ENCODE measurements at places on chromosomes 12 and 14.

- DNase-seq, result no peak
These were observed 36.5 kb upstream of the DYNC1H1 start for GRCh38 chr14:101927859-101928258.

- no peak for DNase-seq
These were observed 1888.1 kb upstream of the SEL1L start for GRCh38 chr14:83421711-83422110.

DNA sequence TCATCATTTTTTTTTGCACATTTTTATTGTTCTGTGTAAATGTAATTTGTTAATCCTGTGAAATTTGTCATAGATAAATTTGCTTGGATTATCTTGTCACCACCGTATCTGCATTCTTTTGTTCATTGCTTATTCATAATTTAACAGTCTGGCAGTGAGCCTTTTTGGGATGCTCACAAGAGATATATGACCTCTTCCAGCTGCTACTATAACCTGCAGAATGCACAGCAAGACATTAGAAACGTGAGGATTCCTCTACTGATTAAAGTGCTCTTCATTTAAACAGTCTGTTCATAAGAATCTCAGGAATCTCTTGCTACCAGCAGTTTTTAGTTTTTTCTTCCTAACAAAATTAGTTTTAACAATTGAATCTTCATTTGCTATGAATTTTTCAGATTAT, 9.1 kb downstream of the NPAS3 start:
- no peak for DNase-seq

DNA sequence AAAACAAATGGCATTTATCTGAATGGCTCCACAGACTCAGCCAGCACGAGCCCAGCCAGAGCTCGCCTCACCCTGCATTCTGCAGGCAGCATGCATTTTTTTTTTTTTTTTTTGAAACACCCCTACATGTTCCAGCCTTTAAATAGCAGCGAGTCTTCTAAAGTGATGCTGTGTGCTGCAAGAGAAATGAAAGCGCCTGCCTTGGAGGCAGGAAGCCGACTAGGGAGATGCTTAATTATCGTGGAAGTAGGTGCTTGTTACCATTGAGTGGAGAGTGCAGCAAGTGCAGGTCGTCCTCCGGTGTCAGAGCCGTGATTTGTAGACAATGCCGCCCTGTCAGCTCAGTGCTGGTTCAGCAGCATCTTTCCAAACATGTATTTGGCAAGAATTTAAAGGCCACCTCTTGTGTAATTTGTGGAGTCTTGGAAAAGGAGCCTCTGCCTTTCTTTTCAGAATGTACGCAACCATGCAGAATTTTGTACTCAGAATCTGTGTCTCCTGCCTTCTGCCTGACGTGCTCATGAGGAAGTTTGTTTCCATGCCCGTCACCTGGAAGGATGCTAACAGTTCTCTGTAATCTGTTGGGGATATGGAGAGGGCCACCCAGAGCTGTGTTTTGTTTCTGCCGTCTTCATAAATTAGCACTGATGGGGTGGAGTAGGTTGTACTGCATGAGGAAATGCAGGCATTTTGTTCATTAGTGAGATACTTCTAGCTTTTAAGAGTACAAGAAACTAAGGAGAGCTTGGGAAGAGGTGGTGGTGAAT, 345.9 kb upstream of the RGS6 start:
- DNase-seq, result no peak

GRCh38 chr14:69682136-69682535, 70.7 kb downstream of the SUSD6 start:
- no peak for DNase-seq

- no peak for DNase-seq
These were observed 11.8 kb upstream of the OR6S1 start for GRCh38 chr14:20652996-20653975.

DNA sequence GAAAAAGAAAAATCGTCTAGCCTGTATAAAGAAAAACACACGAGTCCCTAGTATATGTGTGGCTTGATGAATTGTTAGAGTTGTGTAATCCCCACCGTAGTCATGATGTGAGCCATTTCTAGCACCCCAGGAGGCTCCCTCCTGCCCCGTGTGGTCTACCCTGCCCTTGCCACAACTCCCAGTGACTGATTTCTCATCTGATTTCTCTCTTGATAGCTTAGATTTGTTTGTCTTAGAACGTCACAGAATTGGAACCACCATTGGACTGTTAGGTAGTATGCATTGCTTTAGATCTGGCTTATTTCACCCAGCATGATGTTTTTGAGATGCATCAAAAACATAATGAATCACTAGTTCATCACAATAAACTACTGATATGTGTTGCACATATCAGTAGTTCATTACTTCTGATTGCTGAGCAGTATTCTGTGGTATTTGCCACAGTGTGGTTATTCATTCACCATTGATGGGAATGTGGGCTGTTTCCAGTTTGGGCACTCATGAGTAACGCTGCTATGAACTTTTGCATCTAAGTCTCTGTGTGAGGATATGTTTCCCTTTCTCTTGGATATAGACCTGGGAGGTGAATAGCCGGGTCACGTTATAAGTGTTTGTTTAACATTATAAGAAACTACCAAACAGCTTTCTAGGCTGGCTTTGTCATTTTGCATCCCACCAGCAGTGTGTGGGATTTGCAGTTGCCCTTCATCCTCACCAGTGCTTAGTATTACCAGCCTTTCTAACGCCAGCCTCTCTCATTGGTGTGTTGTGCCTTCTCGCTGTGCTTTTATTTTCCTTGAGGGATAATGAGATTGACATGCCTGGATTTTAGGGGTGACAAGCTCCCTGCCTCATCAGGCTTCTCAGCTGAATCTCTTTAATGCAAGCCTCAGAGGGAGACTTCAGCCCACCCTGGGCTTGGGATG, 31.9 kb upstream of the NCOR2 start:
- DNase-seq, result no peak

DNA sequence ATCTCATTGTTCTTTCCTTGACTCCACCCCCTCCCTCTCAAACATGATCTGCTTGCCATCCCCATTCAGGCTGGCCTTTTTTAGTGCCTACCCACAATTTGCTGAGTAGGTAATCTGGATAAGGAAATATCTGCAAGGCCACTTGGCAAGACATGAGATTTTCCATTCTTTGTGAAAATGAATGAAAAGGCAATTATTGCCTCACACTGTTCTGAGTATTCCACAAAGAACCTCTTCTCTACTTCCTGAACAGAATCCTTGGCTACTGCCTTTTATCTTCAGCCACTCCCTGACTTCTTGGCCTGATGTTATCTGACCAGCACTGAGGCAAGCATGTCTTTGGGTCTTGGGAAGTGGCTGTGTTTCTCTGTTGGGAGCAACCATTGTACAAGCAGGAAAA, 263.2 kb upstream of the ATP2B1 start:
- no peak for DNase-seq

DNA sequence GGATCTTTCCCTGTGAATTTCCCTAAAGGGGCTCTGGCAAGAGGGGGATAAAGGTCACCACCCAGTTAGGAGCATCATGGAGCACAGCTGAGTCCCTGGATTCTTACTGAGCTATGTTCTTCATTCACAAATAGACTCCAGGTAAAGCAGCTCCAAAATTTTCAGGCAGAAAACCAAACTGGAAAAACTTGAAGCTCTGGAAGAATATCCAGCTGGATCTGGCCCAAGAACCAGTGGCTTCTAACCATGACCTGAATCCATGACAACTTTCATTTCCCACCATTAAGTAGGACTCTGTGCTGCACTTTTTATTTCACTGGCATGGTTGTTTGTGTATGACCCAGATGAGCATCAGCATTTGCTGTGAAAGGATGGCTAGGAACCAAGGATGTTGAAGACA, 180.4 kb upstream of the FKBP4 start:
- no peak for DNase-seq

GRCh38 chr12:113290506-113290905, 44.4 kb downstream of the SLC8B1 start:
- DNase-seq, result no peak

- no peak for DNase-seq
These were observed 925.1 kb upstream of the ATXN7L3B start for GRCh38 chr12:73612551-73612950.

DNA sequence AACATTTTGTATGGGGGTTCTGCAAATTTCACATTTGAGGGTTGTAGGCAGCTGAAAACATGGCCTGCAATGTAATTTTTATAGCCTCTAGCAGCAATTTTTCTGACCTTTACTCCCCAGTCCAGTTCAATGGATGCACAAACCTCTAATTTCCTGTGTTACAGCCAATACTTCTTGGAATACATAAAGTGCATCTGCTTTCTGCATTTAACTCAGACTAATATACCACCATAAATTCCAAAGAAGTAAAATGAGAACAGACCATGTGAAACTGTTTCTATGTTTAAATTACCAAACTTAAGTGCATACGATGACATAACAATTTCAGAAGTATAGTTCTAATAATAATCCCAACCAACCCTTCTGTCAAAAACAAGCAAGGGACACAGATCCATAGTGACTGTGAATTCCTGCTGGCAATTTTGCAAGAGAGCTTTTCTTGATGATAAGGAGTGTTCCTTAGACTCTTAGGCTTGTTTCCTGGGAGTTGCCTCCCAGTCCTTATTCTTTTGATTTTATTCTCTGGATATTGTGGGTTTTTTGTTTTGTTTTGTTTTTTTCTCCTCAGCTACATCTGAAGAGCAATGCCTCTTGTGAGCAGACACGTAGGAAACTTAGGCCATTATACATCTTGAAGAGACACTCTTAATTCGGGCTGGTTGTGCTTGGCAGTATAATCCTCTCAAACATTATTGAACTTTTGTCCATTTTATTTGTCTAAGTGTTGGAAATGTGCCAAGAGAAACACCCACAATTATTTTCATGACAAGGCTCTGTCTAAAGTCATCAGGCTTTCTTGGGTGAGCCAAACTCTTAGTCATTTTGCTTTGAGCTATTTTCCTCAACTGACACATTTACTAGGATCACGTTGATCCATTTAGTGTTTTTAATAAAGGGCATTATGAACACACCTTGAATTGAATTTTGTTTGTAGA, 51.3 kb upstream of the RERGL start:
- no peak for DNase-seq

DNA sequence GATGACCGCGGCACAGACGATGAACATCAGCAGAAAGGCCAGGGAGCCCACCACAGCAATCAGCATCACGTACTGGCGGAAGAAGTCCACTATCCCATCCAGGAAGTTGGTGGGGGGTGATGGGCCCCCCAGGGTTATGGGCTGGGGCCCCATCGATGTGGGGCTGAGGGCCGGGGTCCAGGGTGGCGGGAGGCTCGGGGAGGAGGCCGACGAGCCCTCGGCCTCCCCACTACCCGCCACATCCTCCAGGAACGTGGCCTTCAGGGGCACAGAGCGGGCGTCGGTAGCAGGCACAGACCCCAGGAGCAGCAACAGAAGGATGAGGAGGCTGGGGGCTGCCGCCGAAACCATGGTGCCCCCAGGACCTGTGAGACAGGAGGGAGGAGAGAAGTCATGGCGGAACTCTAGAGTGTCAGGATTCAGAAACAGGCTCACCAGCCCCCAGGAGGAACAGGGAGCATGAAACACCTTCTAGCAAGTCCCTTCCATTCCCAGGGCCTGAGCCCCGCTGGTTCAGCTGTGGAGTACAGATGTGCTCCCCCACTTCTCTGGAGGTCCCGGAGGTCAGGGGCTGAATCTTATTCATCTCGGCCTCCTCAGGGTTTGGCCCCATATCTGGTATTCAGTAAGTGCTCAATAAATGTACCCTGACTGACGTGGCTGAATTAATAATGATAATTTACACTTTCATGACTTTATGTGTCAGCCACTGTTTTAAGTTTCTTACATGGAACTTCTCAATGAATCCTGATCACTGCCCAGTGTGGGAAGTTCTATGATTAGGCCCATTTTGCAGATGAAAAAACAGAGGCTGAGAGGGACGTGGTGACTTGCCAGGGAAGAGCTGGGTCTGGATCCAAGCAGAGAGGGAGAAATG, 5.6 kb downstream of the TMEM119 start:
- no peak for DNase-seq

DNA sequence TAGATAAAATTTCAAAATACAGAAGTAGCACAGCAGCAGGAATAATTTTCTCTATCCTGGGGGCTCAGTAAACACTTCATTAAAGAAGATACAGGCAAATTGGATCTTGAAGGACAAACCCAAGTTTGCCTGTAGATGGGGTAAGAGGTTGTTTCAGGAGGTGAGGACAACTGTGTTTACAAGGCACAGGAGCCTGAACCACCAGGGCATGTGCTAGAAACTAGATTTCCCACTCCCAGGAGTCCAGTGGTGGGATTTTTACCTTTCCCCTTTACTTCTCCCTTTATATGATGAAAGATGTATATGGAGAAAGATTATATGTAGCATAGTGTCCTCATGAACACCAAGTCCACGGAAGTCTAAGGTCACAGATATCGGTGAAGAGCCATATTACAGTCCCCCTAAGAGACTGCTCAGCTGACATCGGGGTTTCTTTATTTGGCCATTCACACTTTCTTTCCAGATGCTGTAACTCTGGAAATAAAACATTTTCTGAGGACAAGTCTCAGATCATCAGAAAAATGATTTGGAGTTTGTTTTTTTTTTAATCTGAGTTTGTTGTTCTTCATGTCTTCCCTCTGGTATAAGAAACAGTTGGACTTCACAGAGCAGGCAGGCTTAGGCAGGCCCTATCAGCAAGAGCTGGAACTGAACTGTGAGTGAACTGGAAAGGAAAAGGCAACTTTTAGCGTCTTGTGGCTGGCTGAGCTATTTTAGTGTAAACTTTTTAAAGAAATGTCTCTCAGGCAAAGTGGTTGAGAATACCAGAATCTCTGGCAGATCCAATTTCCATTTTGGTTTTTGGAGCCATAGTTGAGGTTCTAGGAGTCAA, 8.0 kb upstream of the EVL start:
- no peak for DNase-seq

DNA sequence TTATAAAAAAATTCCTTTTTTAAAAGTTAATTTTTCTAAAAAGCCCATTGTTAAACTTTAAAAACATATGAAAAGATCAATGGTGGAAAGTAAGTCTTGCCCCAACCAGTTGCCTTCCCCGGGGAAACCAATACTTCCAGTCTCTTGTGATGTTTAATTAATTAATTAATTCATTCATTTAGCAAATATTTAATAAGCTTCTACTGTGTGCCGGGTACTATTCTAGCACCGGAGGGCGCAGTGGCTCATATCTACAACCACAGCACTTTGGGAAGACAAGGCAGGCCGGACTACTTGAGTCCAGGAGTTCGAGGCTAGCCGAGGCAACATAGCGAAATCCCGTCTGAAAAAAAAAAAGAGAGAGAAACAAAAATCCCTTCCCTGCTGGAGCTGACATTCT, 87.4 kb downstream of the HECTD4 start:
- DNase-seq, result no peak

- no peak for DNase-seq
These were observed 24.3 kb upstream of the TMEM106C start for GRCh38 chr12:47939009-47939601.

- peak; percentile 67 for DNase-seq
These were observed at the start of gene PSMB5 for GRCh38 chr14:23034498-23035302. TSS of gene PSMB5 (minus strand) at chr14:23034900. CDS start at chr14:23034881, 19 bp downstream.
